ENCODE measurements at places on chromosomes 7 and 10. TPM values are rescaled to one million over a fixed set of nuclear protein-coding genes. Genes with fewer than 3 reads are reported as not detected.

DNA sequence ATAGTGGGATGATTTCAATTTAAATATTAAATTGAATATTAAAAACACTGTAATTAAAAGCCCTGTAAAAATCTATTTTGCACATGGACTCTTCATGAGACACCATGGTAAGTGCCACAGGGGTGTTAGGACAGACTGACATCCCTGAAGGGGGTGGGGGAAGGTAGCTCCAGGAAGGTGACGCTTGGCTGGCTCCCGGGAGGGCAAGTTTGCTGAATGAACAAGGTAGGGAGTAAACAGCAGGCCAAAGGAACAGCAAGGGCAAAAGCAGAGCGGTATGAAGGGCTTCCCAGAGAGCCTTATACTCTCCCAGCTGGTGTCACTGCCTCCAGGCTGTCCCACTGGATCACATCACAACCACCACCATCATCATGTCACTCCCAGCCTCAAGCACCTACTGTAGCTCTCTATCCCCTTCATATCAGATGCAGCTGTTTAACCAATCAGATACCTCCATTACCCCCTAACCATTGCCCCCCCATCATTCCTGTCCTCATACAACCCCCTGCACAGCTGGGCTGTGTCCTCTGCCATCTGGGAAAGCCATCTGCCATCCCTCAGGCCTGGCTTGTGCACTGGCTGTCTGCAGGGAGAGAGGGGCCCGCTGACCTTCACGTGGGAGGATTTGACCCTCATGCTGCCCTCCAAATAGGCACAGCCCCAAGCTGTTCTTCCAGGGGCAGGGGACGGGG lies 19.5 kb downstream of the HSPA12A start:
- no peak overlapping the region for H3K4me3 ChIP-seq
- no peaks in the 10 kb centered on the region for H3K27me3 ChIP-seq
- DNase-seq = no peak
- H3K27ac ChIP-seq = no peak overlapping the region
- peaks cover 27% of the 10 kb centered on the region for H3K4me1 ChIP-seq

- no peak for DNase-seq
- no peak overlapping the region for H3K4me3 ChIP-seq
- H3K27me3 ChIP-seq = no peaks in the 10 kb centered on the region
- H3K4me1 ChIP-seq = peaks cover 15% of the 10 kb centered on the region
These were observed 70.9 kb downstream of the CDK1 start for GRCh38 chr10:60849217-60849616.

DNA sequence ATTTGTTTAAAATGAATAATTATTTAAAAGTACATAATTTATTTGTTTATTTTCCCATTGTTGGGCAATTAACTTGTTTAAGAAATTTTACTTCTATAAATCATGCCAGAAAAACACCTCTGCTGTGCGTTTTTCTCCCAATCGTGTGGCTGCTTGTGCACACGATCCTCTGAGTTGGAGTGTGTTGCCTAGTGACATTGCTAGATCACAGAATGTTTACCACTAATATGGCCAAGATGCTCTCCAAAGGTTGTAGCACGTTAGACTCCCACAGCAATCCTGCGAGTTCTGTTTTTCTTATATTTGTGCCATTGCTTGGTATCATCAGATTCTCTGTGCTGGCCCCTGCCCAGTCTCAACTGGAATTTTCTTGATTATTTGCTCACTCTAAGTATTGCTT lies 207.1 kb upstream of the ADCY1 start:
- H3K4me3 ChIP-seq = no peak overlapping the region
- no peak overlapping the region for H3K27ac ChIP-seq
- H3K27me3 ChIP-seq = no peaks in the 10 kb centered on the region
- no peak for DNase-seq
- H3K4me1 ChIP-seq = peaks cover 11% of the 10 kb centered on the region

GRCh38 chr7:12930534-12930933 lies 243.1 kb downstream of the ARL4A start:
- peak overlapping the region; percentile 82 for H3K27ac ChIP-seq
- no peaks in the 10 kb centered on the region for H3K36me3 ChIP-seq
- H3K27me3 ChIP-seq = no peaks in the 10 kb centered on the region
- H3K4me3 ChIP-seq = no peak overlapping the region

GRCh38 chr7:71251706-71252105 lies 119.8 kb downstream of the GALNT17 start:
- H3K4me1 ChIP-seq = no peaks in the 10 kb centered on the region
- H3K27ac ChIP-seq = no peak overlapping the region
- no peaks in the 10 kb centered on the region for H3K36me3 ChIP-seq
- peaks cover 2% of the 10 kb centered on the region for H3K27me3 ChIP-seq
- no peak overlapping the region for H3K4me3 ChIP-seq

DNA sequence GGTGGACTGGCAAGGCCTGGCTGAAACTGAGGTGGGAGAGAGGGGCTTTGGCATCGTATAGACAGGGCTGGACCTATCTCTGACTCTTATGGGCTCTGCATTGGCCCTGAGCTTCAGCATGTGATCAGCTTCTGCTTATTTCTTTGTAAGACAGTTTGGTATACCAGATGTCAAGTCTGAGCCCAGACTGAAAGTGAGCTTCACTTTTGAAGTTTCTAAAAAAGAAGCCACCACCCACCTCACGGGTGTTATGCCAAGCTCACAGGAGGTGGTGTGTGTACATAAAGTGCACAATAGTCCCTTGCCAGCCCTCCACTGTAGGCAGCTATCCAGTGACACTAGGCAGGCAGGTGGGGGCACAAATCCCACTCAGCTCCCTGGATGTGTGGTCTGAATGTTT lies 68.7 kb upstream of the SEPHS1 start:
- H3K27me3 ChIP-seq = no peaks in the 10 kb centered on the region
- H3K27ac ChIP-seq = no peak overlapping the region
- DNase-seq = no peak
- no peaks in the 10 kb centered on the region for H3K4me1 ChIP-seq

GRCh38 chr10:50351483-50352146 lies 100.3 kb upstream of the ASAH2 start:
- no peaks in the 10 kb centered on the region for H3K27me3 ChIP-seq
- H3K4me3 ChIP-seq = no peak overlapping the region
- H3K36me3 ChIP-seq = peaks cover 15% of the 10 kb centered on the region
- H3K4me1 ChIP-seq = no peaks in the 10 kb centered on the region
- DNase-seq = no peak

GRCh38 chr10:106557951-106558733 lies 606.4 kb downstream of the SORCS1 start:
- H3K36me3 ChIP-seq = no peaks in the 10 kb centered on the region
- no peaks in the 10 kb centered on the region for H3K4me1 ChIP-seq
- H3K27me3 ChIP-seq = no peaks in the 10 kb centered on the region
- no peak for DNase-seq

DNA sequence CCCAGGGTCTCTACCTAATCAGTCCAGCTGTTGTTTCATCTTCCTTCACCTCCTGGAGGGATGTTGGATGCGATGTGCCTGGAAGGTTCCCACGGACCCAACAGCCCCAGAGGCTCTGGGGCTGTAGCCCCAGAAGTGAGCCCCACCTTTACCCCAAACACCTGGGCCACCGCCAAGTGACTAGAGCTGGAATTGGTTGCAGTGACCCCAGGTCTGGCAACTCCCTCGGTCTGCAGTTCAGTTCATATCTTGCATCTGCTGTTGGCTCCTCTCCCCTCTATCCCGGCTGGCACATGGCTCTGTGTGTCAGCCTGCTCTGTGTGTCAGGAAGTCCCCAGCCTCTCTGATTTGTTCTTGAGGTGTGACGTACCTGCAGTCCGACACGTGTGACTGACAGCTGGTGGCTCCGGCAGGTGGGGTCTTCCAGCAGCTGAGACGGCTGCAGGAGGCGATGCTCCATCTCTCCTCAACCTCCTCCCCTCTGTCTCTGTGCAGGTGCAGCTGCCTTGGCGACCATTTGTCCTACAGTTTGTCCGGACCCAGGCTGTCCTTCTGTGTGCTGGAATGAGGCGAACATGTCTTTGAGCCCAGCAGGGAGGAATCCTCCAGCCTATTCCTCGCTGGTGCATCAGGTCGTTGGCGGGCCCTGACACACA lies 38.6 kb downstream of the ELFN1 start:
- peaks cover 15% of the 10 kb centered on the region for H3K27me3 ChIP-seq
- no peak overlapping the region for H3K4me3 ChIP-seq
- H3K4me1 ChIP-seq = peaks cover under 1% of the 10 kb centered on the region
- H3K36me3 ChIP-seq = peaks cover 17% of the 10 kb centered on the region
- no peak overlapping the region for H3K27ac ChIP-seq

Gene DDX56
- 89.0 TPM for total RNA-seq

Gene AOAH
- total RNA-seq = 0.40 TPM

Gene ITGB8
- 15.6 TPM for total RNA-seq

Gene ABCB4
- total RNA-seq = 2.3 TPM

Gene HKDC1
- not detected for total RNA-seq

Gene KIAA1217
- total RNA-seq = 167 TPM

Gene UCN3
- not detected for total RNA-seq

Gene ZNF488
- 0.99 TPM for total RNA-seq

Gene CYP2C19
- not detected for total RNA-seq
